ENCODE measurements at places on chromosomes 5 and 9.

DNA sequence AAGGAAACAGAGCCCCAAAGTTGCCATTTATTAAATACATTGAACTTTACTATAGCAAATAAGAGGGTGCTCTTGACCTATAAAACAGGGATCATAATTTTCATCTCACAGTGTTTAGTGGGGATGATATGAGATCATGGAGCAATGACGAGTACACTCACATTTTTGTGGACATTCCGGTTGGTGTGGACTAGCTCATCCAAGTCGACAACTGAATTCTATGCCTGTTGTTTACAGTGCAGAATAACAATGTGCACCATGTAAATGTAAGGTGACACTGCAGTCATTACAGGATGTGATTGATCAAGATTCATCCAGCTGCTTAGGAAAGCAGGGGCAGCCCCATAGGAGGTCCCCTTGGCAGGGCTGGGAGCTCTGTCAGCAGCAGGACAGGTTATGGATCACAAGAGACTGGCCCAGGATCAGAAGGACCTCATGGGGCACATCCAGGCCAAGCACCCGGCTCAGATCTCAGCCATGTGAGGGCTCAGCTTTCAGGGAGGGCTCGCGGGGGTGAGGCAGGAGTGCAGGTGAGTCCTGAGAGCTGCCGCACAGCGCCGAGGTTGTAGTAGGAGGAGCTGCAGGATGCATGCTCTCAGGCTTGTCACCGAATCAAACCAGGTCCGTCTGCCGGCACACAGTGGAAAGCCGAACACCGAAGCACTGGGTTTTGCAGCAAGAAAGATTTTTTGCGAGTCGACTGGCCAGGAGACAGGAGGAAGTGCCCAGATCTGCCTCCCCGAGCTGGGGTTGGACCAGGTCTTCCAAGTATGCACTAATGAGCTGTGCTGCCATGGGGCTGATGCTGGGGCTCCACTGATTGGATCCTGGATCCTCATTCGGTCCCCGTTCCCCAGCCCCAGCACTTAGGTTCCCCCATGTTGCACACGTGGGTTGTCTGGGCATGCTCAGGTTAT, 28.2 kb downstream of the MRPL36 start:
- no peak overlapping the region for H3K4me3 ChIP-seq
- no peaks in the 10 kb centered on the region for H3K27me3 ChIP-seq
- H3K27ac ChIP-seq, result no peak overlapping the region
- H3K4me1 ChIP-seq, result no peaks in the 10 kb centered on the region
- peak; percentile 13 for DNase-seq
- H3K36me3 ChIP-seq, result no peaks in the 10 kb centered on the region

DNA sequence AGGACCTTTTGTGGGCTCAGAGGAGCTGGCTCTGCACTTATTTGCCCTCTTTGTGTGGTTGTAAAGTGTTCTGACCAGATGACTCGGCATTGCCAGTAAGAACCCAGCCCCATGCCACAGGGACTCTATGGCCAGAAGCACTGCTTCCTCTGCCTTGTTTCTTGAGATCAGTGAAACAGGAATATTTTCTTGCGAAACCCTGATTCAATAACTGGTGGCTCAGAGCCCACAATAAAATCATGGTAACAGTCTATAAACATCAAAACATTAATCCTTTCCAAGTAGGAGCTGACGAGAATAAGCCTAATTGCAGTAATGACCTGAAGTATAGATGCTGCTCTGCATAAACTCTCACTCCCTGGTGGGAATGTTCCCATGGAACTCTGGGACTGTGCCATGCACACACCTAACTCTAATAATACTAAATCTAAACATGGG, 344.3 kb downstream of the ZNF608 start:
- H3K36me3 ChIP-seq, result no peaks in the 10 kb centered on the region
- no peak overlapping the region for H3K27ac ChIP-seq
- no peak for DNase-seq
- no peaks in the 10 kb centered on the region for H3K4me1 ChIP-seq
- H3K4me3 ChIP-seq, result no peak overlapping the region
- H3K27me3 ChIP-seq, result no peaks in the 10 kb centered on the region

GRCh38 chr5:174115226-174115625, 69.7 kb downstream of the NSG2 start:
- H3K4me3 ChIP-seq, result no peak overlapping the region
- H3K27me3 ChIP-seq, result no peaks in the 10 kb centered on the region
- H3K36me3 ChIP-seq, result no peaks in the 10 kb centered on the region
- H3K4me1 ChIP-seq, result no peaks in the 10 kb centered on the region
- no peak overlapping the region for H3K27ac ChIP-seq

DNA sequence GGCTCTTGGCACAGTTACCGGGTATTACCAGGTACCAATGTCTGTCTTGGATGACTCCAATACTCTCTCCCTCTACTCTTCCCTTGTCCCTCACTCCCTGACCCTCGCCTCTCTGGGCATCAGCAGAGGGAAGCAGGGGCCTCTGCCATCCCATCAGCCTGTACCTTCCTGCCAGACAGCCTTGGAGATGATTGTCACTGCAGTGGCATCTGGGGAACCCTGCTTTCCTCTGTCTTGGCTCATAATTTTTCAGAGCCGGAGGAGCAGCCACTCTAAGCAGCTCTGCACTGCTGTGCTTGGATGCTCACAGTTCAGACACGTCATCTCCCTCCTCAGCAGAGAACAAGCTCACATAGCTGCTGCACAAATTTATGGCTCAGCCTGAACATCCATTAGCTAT, 274.1 kb downstream of the SMARCA2 start:
- H3K36me3 ChIP-seq, result no peaks in the 10 kb centered on the region
- no peak overlapping the region for H3K4me3 ChIP-seq
- no peak overlapping the region for H3K27ac ChIP-seq
- H3K4me1 ChIP-seq, result no peaks in the 10 kb centered on the region

DNA sequence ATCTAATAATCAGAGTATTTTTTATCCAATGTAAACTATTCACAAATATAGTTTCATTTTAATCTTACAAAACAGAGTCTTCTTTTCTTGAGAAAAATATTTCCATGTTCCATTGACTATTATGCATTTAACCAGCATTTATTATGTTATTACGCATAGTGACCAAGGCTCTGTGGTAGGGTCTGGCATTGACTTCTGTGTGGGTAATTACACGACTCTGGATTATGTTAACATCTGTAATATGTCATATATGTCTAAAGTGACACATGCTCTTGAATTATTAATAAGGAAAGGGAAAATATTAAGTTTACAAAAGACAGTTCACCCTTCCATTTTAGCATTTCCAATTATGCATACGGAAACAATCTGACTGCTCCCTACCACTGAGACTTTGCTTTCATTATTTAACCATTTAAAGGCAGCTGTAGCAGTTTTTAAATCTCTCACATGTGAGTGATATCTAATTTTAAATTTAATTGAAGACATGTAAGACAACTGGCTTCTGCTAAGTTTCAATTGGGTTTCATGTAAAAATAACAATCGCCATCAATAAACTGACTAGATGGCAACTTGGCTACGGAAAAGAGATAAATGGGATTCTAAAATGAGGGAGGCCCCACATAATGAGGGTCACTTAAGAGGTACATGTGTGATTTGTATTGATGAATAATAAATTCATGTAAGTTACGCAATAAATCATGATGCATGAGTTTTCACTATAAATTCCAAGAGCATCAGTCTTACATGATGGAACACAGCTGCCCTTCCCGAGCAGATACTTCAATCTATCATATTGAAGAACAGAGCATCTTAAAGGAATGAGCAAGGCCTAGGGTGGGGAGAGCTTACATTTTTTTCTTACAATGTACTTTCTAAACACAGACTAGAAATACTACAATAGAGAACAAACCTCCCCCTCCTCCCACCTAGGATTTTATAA, 1056.8 kb downstream of the MAT2B start:
- H3K36me3 ChIP-seq, result no peaks in the 10 kb centered on the region
- DNase-seq, result no peak
- no peak overlapping the region for H3K27ac ChIP-seq
- no peaks in the 10 kb centered on the region for H3K27me3 ChIP-seq

DNA sequence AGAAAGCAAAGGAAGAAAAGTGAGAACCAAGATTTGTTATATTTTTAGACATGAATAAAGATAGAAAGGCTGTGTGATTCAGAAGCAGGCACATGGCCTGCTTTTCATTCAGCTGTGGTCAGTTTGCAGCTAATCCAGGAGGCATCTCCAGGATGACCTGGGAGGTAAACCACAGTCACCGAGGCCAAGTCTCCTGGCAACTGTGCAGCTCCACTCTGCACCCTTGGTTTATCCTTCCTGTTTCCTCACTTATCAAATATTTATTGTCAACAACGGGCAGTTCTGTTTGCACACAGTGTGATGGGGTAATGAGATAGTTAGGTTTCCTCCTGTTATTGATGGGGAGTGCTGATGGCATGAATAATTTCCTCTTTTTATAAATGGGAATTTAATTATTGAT, 243.0 kb downstream of the PSAT1 start:
- no peak overlapping the region for H3K4me3 ChIP-seq
- H3K36me3 ChIP-seq, result no peaks in the 10 kb centered on the region
- H3K27me3 ChIP-seq, result no peaks in the 10 kb centered on the region

GRCh38 chr5:175892015-175892800, 20.8 kb downstream of the CPLX2 start:
- H3K4me3 ChIP-seq, result no peak overlapping the region
- no peaks in the 10 kb centered on the region for H3K27me3 ChIP-seq
- no peaks in the 10 kb centered on the region for H3K36me3 ChIP-seq
- H3K27ac ChIP-seq, result no peak overlapping the region
- peaks cover 18% of the 10 kb centered on the region for H3K4me1 ChIP-seq
- DNase-seq, result no peak

DNA sequence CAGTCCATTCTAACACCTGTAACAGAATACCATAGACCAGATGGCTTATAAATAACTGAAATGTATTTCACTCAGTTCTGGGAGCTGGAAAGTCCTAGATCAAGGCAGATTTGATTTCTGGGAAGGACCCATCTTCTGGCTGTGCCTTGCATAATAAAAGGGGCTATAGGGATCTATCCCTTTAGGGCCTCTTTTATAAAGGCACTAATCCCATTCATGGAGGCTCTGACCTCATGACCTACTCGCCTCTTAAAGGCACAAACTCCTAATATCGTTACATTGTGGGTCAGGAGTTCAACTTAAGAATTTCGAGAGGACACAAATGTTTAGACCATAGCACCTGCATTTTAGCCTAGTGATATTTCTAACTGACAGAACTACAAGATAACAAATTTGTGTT, 619.0 kb downstream of the CDH18 start:
- H3K27me3 ChIP-seq, result no peaks in the 10 kb centered on the region
- DNase-seq, result no peak
- no peaks in the 10 kb centered on the region for H3K4me1 ChIP-seq
- H3K4me3 ChIP-seq, result no peak overlapping the region

GRCh38 chr5:123929055-123929474, 417.1 kb downstream of the CSNK1G3 start:
- H3K27me3 ChIP-seq, result no peaks in the 10 kb centered on the region
- no peak overlapping the region for H3K27ac ChIP-seq
- DNase-seq, result no peak
- no peaks in the 10 kb centered on the region for H3K36me3 ChIP-seq
- no peaks in the 10 kb centered on the region for H3K4me1 ChIP-seq

DNA sequence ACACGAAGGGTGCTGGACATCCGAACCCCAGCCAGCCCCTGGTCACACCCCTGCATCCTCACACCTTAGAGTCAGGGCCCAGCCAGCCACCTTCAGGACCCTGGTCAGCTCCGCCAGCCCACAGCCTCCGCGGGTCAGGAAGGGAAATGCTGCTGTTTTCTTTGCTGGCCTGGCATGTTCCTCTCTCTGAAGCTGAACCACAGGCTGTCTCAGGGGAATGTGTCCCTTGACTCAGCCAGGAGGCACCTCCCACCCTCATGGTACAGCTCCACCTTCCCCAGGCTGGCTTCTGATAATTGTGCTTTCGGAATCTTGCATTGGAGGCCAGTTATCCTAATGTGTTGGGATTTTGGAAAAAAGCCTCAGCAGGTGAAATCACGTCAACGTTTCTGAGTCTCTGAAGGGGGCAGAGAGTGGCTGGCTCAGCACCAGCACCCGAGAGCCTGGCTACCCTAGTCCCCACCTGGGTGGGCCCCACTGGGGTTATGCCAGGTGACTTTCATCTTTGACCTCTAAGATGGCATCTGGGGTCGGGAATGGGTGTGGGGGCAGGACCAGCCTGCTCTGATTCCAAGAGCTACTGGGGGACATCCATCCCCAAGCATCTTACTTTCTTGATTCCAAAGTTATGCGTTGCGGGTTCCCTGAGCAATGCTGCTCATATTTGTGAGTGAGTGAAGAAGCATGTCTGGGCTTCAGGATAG, 9.8 kb upstream of the OLFM1 start:
- no peaks in the 10 kb centered on the region for H3K4me1 ChIP-seq
- no peaks in the 10 kb centered on the region for H3K27me3 ChIP-seq
- H3K27ac ChIP-seq, result no peak overlapping the region
- no peak overlapping the region for H3K4me3 ChIP-seq
- no peaks in the 10 kb centered on the region for H3K36me3 ChIP-seq

DNA sequence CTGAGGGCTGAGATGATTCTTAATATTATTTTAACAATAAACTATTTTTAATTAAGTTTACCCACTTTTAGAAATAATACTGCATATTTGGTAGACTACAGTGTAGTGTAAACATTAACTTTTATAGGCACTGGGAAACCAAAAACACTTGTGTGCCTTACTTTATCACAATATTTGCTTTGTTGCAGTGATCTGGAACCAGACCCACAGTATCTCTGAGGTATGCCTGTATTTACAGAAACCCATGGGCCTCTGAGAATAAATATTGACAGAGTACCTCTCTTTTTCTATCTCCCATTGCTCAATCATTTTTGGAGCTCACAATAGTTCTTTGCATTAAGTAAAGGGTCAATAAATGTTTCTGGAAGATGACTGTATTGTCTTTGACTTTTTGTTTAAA, 73.3 kb downstream of the SLCO4C1 start:
- H3K4me3 ChIP-seq, result no peak overlapping the region
- no peaks in the 10 kb centered on the region for H3K27me3 ChIP-seq
- H3K27ac ChIP-seq, result no peak overlapping the region
- no peaks in the 10 kb centered on the region for H3K4me1 ChIP-seq

- DNase-seq, result no peak
- peaks cover 28% of the 10 kb centered on the region for H3K27me3 ChIP-seq
- H3K36me3 ChIP-seq, result no peaks in the 10 kb centered on the region
- H3K27ac ChIP-seq, result no peak overlapping the region
- H3K4me3 ChIP-seq, result no peak overlapping the region
These were observed 617 bp downstream of the SLC9A3 start for GRCh38 chr5:523441-524222.
